ENCODE measurements at places on chromosomes 4 and X.

DNA sequence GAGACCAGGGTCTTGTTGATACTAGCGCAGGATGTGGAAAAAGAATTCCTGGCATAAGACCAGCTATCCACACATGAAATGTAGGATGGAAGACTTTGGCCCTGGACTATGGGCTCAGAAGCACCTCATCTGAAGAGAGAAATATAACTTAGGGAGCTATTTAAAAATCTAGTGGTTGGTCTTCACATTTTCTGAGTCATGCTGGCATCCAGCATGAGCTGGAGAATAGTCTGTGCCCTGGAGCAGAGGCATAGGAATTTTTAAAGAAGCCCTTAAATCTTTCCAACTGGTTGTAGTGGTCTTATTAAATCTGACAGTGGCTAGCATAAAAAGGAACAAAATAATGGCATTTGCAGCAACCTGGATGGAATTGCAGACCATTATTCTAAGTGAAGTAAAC, 86.3 kb downstream of the SMARCA5 start:
- DNase-seq: no peak

DNA sequence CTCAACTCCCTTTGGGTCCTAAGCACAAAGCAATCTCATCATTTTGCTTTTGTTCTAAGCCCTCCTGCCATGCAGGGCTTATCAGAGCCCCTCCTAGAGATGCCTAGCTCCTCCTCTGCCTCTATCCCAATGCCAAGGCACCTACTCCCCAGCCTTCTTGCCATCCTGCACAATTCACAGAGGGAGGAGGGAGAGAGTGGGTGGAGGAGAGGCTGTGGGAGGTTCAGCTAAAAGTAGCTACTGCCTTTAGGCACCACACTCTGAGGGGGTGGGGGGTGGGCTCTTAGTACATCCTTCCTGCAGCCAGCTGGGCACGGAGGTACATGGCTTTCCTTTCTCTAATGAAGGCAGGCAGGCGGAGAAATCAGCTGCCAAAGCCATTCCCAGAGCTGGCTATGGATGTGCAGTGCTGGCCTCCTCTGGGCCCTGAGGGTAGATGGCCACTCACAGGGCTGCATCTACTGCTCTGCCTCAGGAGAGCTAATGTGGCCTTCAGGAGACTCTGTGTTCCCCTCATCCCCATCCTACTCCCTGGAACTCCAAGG, 40.1 kb downstream of the ARHGEF9 start:
- DNase-seq: no peak

DNA sequence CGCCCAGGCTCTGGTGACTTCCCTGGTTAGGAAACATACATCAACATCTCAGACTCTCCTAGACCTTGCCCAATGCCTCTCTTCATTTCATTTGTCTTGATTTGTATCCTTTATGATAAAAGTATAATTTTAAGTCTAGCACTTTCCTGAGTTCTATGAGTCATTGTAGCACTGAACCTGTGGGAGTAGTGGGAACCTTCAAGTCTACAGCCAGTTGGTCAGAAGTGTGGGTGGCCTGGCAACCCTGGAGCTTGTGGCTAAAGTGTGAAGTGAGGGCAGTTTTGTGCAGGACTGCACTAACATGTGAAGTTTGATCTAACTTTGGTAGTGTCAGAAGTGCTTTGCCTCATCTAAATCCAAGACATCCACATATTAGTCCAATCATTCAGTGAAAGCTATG, 259.3 kb upstream of the IGFBP7 start:
- DNase-seq: no peak

DNA sequence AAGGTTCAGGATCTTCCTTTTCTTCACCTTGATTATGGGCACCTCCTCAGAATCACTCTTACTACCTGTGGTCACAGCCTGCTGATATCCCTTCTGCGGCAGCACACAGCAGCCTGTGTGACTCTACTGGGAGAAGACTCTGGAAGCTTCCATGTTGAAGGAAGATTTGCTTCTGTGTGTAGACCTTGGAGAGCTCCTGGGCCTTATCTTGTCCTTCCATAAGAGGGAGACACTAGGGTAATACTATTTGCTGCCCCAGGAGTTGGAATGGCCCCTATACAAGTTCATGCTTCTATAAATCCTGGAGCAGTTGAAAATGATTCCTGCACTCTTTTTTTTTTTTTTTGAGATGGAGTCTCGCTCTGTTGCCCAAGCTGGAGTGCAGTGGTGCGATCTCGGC, 10.2 kb upstream of the SUPT20HL1 start:
- DNase-seq: no peak

DNA sequence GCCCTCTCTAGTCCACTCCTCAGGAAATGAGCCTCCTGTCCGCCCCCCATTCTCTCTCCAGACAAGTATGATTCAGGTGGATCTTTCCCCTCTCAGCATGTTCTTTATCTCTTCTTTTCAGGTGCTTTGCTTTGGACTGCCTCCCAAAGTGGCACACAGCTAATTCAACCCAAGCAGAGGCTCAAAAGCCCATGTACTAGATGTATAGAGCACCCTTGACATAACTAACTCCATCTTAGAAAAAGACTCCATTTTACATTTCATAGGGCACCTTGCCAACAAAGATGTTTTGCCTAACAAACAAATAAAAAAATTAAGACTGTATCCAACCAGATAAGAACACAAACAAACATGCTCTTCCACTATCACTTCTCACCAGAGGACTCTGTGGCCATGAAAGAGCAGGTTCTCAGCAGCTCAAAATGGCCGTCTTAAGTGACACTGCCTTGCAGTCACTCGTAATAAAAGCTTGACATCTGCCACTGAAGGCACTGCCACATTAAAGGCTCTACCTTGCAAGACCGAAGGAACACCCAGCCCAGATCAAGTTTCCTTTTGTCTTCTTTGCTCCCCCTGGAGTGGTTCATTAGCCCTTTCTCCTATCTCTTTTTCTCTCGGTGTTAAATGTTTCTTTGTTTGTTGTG, 84.9 kb upstream of the TAB3 start:
- DNase-seq: no peak

- no peak for DNase-seq
Observed at GRCh38 chr4:134727696-134728095, 526.1 kb upstream of the PABPC4L start.

GRCh38 chrX:37800717-37801116, 20.9 kb downstream of the CYBB start:
- DNase-seq: no peak

DNA sequence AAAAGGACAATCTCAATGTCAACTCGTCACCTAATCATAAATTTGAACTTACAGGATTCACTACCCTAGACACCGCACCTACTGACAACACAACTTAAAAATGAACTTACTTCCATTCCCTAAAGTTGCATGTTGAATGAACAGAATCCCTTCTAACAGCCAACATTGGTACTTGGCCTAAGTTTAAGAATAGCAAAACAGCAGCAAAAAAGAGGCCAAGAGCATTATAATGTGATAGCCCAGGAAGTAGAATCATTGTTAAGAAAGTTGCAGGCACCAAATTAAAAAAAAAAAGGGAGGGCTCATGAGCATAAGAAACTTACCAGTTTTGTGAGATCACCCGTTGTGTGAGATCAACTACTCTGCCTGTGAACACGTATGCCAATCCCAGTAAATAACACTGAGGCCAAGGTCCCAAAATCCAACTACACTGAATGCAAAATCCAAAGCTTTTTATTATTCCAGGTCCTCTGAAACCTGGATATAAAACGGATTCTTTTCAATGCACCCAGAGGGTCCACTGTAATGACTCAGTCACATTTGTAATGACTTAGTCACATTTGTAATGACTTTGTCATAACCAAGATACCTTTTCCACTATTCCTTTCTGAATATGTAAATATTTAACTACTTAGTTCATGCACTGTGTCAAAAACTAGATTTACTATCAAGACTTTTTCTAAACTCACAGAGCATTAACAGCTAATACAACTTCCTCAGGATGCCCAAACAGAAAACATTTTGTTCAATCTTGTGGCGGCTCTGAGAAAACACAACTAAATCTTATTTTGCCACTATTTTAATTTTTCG, 6.8 kb downstream of the HNRNPDL start:
- no peak for DNase-seq

GRCh38 chrX:63658920-63659319, 126.1 kb downstream of the ARHGEF9 start:
- no peak for DNase-seq

GRCh38 chr4:152640058-152640921, 39.5 kb downstream of the TMEM154 start:
- peak; percentile 31 for DNase-seq

- no peak for DNase-seq
Observed at GRCh38 chr4:158208963-158209640, 1.2 kb upstream of the TMEM144 start.

GRCh38 chr4:150578745-150579501, 3.0 kb upstream of the MAB21L2 start:
- DNase-seq: no peak

GRCh38 chr4:14835288-14835687, 167.0 kb upstream of the CPEB2 start:
- no peak for DNase-seq

DNA sequence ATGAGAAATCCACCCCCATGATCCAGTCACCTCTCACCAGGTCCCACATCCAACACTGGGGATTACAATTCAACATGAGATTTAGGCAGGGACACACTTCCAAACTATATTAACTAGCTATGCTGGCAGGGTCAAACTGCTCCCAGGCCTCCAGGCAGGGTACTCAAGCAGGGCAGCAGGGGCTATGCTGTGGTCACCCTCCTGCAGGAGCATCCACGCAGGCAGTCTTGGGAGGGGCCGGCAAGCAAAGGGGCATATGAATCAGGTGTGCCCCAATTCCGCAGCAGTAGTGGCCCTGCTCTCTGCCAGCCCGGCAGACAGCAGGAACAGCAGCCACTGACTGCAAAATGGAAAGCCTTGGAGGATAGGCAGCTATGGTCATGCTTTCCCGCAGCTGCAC, 74.6 kb upstream of the PRDX4 start:
- no peak for DNase-seq

DNA sequence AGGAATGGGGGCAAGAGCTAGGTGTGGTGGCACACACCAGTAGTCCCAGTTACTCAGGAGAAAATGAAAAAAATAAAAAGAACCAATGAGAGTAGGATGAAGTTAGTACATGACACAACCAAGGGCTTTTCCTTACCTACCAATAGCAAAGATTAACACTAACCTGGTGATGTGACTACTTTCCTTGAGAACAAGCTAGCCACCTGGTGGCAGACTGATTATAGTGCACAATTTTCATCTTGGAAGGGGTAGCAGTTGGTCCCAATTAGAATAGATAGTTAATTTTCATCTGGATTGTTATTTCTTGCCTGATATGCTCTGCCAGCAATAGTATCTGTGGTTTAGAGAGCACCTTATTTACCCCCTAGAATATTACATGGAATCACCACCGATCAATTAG, 1216.8 kb upstream of the PABPC4L start:
- no peak for DNase-seq

GRCh38 chr4:74230902-74231499, 73.1 kb downstream of the MTHFD2L start:
- DNase-seq: no peak

GRCh38 chrX:22310779-22311178, 38.1 kb downstream of the CBLL2 start:
- DNase-seq: no peak

- DNase-seq: no peak
Observed at GRCh38 chr4:74437866-74438265, 7.1 kb upstream of the AREG start.

GRCh38 chr4:182582245-182582644, 334.9 kb downstream of the DCTD start:
- no peak for DNase-seq

GRCh38 chr4:54016504-54016903, 47.9 kb downstream of the CHIC2 start:
- no peak for DNase-seq

DNA sequence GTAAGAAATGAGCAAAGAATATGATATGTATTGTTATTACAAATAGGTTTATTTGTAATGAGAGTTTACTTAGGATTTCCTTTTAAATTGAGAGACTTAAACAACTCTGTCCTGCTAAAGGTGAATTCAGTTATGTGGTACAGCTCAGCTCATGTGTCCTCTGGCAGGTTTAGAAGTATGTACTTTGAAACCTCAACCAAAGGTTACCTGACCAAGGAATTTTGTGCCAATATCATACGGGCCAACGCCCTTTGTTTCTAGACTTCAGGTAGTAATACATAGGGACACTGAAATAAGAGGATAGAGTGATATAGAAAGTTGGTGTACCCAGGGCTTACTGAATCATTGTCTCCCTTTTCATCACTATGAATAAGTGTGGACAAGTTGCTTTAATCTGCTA, 25.7 kb downstream of the SLAIN2 start:
- DNase-seq: no peak

- no peak for DNase-seq
Observed at GRCh38 chr4:61400439-61401038, 200.4 kb downstream of the ADGRL3 start.

DNA sequence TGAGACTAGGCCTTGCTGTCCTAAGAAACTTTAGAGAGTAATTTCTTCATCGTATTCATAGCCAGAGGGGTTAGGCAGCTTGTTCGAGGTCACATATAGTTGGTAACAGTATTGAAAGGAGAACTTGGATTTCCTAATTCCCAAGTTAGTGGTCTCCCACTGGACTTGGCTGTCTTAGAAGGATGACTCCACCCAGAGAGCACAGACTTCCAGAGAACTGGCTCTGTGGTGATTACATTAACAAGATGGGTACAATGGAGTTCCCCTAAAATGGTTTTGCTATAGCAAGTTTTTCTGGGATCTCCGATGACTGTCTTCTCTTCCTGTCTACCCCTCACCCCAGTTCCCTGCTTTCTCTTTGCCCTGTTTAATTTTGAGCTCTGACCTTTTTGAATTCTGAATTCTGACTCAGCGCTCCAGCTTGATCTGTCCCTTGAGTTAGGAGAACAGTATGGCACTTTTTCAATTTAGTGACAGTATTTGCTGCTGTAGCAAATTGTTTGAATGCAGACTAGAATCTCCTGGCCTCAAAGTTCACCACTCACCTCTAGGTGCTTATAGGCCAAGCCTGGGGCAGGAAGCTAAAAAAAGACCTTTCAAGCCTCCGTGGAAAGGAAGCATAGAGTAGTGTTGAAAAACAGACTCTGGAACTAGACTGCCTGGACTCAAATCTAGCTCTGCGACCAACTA, 6.9 kb downstream of the MSN start:
- no peak for DNase-seq

DNA sequence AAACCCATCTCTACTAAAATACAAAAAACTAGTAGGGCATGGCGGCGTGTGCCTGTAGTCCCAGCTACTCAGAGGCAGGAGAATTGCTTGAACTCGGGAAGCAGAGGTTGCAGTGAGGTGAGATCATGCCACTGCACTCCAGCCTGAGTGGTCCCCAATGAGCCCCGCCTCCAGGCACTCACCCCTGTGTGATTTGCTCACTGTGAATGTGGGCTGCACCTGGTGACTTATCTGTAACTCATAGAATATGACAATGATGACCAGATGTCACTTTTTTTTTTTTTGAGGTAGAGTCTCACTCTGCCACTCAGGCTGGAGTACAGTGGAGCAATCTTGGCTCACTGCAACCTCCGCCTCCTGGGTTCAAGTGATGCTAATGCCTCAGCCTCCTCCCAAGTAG, 49.0 kb upstream of the HOPX start:
- DNase-seq: no peak

DNA sequence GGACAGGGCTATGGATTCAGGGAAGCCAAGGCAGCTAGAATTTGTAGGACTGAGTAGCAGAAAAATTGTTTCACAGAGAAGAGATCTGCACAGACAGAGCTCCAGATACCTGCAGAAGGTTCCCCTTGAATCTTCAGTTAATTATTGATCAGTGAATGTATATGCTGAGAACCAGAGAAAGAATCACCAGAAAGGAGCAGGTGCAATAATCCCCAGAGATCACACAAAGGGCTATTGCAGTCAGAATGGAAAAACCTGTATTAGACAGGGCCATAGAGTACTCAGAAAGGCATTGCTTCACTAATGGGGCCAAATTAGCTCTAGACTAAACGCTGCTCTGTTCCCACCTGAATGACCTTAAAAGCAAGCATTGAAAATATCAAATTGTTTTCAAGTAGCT, 35.5 kb upstream of the SMAD1 start:
- no peak for DNase-seq

Data from right renal pelvis (tissue), 4 donors.